ENCODE measurements at places on chromosomes 16 and 17. TPM values are rescaled to one million over a fixed set of nuclear protein-coding genes. Genes with fewer than 3 reads are reported as not detected.

The PRAC2 gene
- polyA plus RNA-seq: not detected

The CA7 gene
- polyA plus RNA-seq: 0.12 TPM

The BLTP2 gene
- polyA plus RNA-seq: 46.4 TPM

The ACTG1 gene
- 1,282 TPM for polyA plus RNA-seq

The TOB1 gene
- polyA plus RNA-seq: 73.2 TPM

GRCh38 chr16:30541502-30542329 lies 7.1 kb upstream of the ZNF747 start:
- peak; percentile 59 for DNase-seq

DNA sequence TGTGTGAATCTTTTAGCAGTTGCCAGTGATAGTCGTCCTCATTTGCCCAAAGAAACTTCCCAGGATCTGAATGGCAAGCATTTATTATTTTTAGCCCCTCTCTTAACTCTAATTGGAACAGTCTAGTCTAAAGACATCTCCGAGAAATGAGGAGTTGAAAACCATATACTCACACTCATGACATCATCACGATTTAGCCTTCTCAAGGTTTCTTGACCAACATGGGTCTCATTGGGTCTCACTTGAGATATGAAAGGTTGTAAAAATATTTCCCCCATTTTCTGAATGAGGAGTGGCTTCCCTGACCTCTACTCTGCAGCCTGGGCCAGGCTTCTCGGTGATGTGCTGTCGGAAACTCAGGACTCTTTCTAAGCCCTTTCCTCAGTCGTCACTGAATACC lies 37.1 kb upstream of the CACNG1 start:
- no peak for DNase-seq

DNA sequence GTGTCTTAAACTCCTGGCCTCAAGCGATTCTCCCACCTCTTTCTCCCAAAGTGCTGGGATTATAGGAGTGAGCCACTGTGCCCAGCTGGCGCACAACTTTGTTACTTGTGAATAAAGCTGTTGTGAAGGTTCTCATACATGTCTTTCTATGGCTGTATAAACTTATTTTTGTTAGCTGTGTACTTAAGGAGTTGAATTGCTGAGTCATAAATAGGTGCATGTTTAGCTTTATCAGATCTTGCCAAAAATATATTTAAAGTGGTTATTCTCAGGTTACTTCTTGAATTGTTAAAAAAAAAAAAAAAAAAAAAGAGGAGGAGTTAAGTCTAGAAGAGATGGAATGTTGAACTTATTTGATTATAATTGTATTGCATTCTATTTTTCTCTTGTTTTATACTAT lies 47.6 kb upstream of the IRX3 start:
- DNase-seq: no peak

DNA sequence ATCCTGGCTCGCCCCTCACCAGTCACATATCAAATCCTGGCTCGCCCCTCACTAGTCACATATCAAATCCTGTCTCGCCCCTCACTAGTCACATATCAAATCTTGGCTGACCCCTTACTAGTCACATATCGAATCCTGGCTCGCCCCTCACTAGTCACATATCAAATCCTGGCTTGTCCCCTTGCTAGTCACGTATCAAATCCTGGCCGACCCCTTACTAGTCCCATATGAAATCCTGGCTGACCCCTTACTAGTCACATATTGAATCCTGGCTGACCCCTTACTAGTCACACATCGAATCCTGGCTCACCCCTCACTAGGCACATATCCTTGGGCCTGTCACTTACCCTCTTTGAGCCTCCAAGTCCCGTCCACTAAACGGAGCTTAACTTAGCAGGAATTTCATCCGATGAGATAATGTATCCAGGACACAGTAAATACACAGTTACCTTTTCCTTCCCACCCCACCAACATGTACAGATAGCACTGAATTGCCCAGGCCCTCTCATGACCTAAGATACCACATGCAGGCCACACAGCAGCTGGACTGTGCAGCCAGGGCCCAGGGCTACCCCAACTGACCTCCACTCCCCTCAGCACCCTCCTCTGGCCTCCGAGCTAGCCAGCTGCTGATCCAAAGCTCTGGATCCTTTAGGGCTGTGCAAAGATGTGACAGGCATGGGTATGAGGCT lies 157.8 kb upstream of the RPH3AL start:
- DNase-seq: no peak

DNA sequence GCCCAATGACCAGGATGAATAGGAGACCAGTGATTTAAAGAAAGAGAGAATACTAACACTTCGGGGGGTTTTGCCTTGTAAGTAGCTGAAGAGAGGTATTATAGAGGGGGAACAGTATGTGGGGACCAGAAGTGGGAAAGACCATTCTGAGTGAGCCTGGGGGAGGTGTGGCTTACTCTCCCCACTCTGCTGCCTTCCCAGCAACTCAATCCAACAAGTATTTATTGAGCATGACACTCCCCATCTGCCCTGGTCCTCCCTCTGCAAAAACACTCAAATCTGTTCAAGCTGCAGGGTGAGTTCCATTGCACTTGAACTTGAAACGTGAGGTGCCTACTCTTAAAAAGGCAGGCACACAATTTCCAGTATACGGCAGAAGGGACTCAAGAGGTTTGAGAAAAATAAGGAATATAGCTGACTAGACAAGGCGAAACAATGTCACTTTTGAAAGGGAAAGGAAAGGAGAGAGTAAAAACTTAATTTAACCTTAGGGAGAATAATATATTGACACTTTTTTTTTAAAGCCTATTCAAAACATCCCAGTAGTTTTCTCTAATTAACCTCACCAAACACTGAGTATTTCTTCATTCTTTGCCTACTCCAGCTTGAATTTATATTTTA lies 8.2 kb downstream of the FAM117A start:
- no peak for DNase-seq

Data from muscle of leg (tissue), 16 donors.